ENCODE measurements at places on chromosomes 7 and 10.

- no peak for DNase-seq
These were observed 132.2 kb downstream of the PRKG1 start for GRCh38 chr10:51206500-51206899.

DNA sequence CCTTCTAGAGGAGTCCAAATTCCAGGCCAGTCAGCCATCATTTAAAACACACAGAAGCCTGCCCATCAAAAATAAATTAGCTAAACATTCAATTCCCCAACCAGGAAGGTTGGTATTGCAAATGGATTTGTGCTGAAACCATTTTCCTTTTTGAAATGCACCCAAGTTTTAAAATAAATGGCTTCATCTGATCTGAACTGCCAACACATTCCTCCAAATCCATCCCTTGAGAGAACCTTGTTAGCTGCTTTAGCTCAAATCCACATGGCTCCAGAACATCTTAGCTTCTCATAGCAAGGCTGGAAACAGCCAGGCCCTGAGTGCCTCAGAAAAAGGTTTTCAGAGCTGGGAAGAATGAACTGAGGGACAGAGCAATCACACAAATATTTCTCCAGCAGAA is 306.3 kb downstream of the FZD1 start:
- DNase-seq, result no peak

GRCh38 chr10:103619424-103620351 is 126.2 kb downstream of the NEURL1 start:
- no peak for DNase-seq

- DNase-seq, result no peak
These were observed 120.2 kb downstream of the RAB11FIP2 start for GRCh38 chr10:117926491-117926890.

- DNase-seq, result no peak
These were observed 34.6 kb downstream of the TLX1 start for GRCh38 chr10:101165736-101166135.

GRCh38 chr10:133275684-133276092 is 980 bp downstream of the ADAM8 start:
- peak; percentile 38 for DNase-seq

- DNase-seq, result no peak
These were observed 52.8 kb downstream of the NAMPT start for GRCh38 chr7:106231856-106232490.

DNA sequence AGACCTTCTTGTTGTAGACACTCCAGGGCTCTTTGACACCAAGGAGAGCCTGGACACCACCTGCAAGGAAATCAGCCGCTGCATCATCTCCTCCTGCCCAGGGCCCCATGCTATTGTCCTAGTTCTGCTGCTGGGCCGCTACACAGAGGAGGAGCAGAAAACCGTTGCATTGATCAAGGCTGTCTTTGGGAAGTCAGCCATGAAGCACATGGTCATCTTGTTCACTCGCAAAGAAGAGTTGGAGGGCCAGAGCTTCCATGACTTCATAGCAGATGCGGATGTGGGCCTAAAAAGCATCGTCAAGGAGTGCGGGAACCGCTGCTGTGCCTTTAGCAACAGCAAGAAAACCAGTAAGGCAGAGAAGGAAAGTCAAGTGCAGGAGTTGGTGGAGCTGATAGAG is 5.5 kb downstream of the GIMAP7 start:
- DNase-seq, result no peak

DNA sequence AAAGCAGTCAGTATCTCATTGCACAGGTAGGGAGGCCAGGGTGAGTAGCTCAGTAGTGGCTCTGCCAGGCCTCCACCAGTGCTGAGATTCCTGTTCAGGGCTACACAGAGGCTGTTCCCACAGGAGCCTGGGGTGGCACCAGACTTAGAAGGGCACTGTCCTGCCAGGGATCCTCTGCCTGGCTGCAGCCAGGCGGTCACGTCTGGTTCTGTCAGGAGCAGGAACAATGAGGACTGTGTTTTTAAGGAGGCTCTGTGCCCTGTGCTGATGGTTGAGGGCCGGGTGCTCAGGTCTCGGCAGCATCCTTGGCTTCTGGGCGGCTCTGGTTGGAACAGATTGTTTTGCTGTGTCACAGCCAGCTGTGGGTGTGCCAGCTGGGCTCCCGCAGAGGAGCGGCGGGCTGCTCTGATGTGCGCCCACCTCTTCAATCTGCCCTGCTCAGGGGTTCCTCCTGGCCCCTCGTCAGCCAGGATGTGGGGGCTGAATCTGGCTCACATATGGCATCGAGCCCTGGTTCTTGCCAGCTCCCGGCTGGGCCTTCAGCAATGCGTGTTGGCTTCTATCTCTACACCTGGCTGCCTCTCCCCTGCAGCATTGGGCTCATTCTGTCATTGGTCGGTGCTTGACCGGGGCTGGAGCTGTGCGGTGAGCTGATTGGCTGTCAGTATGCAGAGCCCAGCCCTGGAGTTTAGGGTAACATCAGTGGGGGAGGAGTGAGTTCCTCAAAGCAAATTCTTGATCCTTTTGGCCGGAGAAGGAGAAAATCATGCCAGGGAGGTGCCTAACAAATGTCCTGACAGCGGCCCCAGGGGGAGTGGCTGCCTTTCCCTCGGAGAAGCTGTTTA is 41.2 kb downstream of the TACR2 start:
- DNase-seq, result peak; percentile 12

Data from retina (tissue), 1 donor.